ENCODE measurements at places on chromosomes 5 and 9.

- no peak for DNase-seq
Observed at GRCh38 chr9:124685217-124685616, 85.9 kb downstream of the NR6A1 start.

DNA sequence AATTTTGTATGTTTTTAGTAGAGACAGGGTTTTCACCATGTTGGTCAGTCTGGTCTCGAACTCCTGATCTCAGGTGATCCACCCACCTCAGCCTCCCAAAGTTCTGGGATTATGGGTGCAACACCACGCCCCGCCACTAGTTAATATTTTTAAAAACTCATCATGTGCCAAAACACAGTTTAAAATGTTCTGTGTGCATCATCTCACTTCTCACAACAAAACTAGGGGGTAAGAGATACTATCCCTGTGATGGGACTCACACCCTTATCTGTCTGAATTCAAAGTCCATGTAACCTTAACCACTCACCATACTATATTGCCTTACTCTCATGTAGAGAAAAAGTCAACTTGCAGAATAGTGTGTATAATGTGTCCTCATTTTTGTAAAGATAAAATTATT lies 2.6 kb downstream of the PKD2L2 start:
- no peak for DNase-seq

- DNase-seq, result no peak
Observed at GRCh38 chr9:133845440-133845839, 107.3 kb upstream of the SARDH start.

GRCh38 chr5:171528036-171528435 lies 108.6 kb downstream of the FGF18 start:
- DNase-seq, result no peak

GRCh38 chr5:14102666-14103065 lies 40.5 kb upstream of the TRIO start:
- DNase-seq, result no peak

DNA sequence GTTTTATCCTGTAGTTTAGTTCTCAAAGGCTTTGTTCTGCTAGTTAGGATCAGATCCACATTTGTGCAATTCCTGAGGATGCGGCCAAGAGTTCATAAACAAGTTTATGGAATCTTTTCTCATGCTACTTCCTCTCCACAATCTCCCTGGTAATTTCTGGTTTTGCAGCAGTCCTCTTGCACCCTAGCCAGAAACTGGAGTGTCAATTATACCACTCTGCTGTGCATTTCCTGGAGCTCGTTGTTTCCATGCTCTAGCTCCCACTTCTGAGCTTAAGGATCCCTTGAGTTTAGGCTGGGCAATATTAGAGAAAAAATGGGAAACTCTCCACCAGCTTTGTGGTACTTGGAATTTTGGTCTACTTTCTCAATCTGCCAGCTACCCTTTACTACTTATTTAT lies 474.7 kb downstream of the DIRAS2 start:
- no peak for DNase-seq

- DNase-seq, result no peak
Observed at GRCh38 chr5:138504799-138505198, 38.2 kb downstream of the ETF1 start.
